ENCODE measurements at places on chromosomes 11 and 22. TPM values are rescaled to one million over a fixed set of nuclear protein-coding genes. Genes with fewer than 3 reads are reported as not detected.

The EHF gene
- not detected for total RNA-seq

The ZNF280B gene
- 0.81 TPM for total RNA-seq

The DEPDC7 gene
- 1.4 TPM for total RNA-seq

The SYT7 gene
- 0.93 TPM for total RNA-seq

The C11orf42 gene
- not detected for total RNA-seq
